ENCODE measurements at places on chromosomes 16 and 17. TPM values are rescaled to one million over a fixed set of nuclear protein-coding genes. Genes with fewer than 3 reads are reported as not detected.

- peak; percentile 39 for DNase-seq
These were observed 78.1 kb upstream of the BRD7 start for GRCh38 chr16:50446861-50447260.

- DNase-seq = peak; percentile 62
These were observed 849 bp downstream of the PRR29 start for GRCh38 chr17:63998721-63999679.

JUP gene
- 30.3 TPM for total RNA-seq

- DNase-seq = no peak
These were observed 229.2 kb downstream of the STX8 start for GRCh38 chr17:9346296-9346926.

NPIPA3 gene
- not detected for total RNA-seq

- DNase-seq = no peak
These were observed 36.5 kb upstream of the VWA3A start for GRCh38 chr16:22055881-22056280.
